GM13976 (cell line): ENCODE measurements at places on chromosomes 12 and 14.

DNA sequence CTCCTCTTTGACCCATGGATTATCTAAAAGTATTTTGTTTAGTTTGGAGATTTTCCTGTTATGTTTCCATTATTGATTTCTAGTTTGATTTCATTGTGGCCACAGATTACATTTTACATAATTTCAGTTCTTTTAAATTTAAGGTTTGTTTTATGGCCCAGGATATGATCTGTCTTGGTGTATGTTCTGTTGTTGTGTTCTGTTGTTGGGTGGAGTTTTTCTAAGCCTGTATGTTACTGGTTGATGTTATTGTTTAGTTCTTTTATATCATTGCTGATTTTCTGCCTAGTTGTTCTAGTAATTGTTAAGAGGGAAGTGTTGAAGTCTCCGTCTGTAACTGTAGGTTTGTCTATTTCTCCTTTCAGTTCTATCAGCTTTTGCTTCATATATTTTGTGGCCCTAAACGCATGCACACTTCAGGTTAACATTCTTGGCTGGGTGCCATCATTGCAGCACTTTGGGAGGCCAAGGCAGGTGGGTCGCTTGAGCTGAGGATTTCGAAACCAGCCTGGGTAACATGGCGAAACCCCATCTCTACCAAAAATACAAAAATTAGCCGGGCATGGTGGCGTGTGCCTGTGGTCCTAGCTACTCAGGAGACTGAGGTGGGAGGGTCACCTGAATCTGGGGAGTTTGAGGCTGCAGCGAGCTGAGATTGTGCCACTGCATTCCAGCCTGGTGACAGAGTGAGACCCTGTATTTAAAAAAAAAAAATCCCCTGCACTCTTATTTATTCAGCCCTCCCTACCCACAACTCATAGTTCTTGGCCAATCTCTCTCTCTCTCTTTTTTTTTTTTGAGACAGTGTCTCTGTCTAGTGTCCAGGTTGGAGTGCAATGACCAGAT, 28.1 kb upstream of the CFL2 start:
- DNase-seq: no peak

GRCh38 chr12:131425112-131426075, 285.5 kb upstream of the SFSWAP start:
- DNase-seq: no peak

DNA sequence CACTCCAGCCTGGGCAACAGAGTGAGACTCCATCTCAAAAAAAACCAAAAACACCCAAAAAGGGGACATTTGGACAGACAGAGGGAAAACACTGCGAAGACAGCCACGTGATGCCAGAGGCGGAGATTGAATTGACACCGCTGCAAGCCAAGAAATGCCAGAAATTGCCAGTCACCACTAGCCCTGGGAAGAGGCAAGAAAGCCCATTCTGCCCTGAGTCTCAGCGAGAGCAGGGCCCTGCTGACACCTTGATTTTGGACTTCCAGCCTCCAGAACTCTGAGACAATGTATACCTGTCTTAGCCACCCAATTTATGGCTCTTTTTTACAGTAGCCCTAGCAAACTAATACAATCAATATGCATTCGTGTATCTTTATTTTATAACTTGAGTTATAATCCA, 7.4 kb upstream of the IGFBP6 start:
- DNase-seq: no peak

DNA sequence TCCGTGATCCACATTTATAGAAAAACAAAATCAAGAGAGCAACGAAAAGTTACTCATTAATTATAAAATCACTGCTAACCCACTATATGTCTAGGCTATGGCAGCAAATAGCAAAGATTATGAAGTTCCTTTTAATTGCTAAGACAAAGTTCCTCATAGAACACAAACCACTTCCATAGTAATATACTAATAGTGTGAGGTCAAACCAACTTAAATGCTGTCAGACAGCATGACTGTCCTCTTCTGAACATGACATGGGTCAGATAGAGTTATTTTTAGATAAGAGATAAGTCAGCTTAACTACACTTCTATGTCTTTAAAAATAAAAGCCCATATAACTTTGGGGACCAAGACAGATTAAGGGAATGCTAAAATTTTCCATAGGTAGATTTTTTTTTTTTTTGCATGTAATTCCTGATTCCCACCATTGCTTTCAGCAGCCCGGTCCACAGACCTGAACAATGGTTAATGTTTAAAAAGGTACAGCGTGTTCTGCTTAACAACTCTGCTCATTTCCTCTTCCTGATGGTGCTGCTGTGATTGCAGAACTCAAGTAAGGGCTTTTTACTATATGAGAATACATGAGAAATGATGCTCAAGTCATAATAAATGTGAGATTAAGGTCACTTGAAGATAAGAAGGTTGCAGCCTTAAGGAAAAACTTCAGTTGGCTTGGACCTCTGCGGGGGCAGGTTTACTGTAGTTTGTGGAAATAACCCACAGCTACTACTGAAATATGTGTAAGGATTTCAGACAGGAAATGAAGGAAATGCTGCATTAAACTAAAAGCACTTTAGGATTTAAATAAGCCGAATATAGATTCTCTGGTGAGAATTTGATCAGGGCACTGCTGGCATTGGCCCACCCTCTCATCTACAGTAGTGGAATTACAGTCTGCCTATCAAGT, 37.7 kb upstream of the DUSP6 start:
- DNase-seq: no peak

DNA sequence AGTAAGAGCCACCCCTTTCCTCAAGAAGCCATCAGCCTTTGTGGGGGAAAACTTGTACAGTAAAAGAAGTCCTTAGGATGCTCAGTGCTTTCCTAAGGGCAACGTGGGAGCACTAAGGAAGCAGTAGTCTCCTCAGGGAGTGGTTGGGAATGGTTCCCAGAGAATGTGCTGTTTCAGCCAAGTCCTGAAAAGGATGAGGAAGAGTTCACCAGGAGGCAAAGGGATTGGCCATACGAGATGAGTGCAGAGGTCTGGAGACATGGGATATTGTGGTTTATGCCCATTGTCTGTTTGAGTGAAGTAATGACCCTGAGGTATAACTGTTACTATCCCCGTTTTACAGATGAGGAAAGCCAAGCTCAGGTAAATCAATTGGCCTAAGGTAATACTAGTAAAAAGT, 86.0 kb upstream of the ATF1 start:
- no peak for DNase-seq
